Inflammatory macrophage treated with lipopolysaccharide for 4 hours (primary cell): ENCODE measurements at places on chromosomes 2 and 18.

DNA sequence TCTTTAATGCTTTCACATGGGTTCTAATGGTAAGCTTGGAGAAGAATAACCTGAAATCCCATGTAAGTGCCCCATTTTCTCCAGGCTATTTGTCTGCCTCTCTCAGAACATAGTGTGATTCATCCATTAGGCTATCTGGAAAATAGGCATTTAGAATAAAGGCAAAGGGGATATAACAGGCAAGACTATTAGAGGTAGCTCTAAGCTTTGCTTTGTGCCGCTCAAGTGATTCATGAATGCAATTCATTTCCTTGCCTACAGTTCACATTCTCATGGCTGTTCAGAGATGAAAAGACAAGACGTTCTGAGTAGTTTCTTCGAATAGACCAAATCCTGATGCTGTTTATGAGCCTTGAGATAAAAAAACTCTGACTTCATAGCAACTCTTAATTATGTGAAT lies 101.7 kb downstream of the ANKRD44 start:
- DNase-seq = no peak

DNA sequence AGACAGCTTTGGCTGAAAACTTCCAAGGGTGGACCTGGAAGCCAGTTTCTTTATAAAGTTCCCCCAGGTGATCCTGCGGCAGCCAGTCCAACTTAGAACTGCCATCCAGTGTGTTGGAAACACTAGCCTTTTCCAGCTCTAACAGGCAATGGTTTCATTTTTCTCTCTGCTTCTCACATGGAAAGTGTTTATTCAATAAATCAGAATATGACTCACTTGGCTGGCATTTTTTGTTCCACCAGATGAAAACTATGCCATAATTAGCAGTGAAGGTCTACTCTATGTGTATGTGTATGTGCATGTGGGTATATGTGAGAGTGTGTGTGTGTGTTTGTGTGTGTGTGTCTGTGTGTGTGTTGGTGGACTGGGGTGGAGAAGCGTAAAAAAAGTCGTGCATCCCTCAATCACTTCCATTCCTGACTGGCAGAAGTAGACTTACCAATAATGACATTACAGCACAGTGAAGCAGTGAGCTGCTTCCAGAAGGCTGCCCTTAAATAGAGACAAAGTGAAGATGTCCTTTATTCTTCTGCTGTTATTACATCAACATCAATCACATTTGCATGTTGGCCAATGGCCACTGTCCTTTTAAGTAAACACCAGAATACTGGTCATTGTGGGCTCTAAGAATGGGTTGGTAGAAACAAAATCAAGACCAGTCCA lies 90.9 kb upstream of the SETBP1 start:
- DNase-seq = no peak

GRCh38 chr2:168671932-168672331 lies 130.5 kb upstream of the NOSTRIN start:
- DNase-seq = no peak

GRCh38 chr18:9280849-9281248 lies 53.7 kb upstream of the TWSG1 start:
- DNase-seq = no peak
